Activated CD4-positive, CD25-positive, alpha-beta regulatory T cell (primary cell): ENCODE measurements at places on chromosomes 12 and 14.

DNA sequence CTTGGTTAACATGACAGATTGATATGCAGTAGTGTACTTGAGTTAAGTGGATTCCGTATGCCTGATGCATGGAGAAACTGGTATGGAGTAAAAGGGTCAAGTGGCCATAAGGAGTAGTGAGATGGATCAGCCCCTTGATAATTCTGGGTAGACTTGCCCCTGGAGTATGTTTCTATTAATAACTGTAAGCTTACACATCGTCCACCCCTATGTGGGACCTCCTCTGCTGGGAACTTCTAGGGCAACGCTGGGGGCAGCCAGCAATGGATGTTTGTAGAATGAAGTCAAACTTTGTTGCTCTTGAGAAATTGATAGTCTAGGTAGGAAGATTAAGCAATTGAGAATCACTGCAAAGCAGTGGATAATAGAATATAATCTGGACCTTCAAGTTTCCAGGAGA is 3.5 kb downstream of the C12orf75 start:
- DNase-seq, result no peak

DNA sequence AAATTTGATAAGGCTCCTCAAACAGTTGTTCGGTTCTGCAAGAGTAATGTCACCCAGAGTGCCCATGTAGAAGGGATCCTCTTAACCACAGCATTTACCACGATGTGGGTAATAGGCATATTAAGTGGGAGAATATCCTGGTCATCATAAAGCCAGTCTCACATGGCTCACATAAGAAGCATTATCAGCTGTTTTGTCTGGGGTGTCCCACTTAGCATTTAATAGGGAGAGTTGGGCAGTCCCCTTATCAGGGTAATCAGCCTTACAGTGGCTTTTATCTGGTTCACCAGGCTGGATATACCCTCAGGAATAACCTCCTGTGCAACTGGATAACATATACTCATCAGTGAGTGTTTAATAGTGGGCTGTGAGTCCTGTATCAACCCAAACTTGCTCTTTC is 12.9 kb upstream of the TMEM263 start:
- DNase-seq, result no peak

GRCh38 chr12:5571115-5571514 is 139.2 kb downstream of the NTF3 start:
- no peak for DNase-seq

DNA sequence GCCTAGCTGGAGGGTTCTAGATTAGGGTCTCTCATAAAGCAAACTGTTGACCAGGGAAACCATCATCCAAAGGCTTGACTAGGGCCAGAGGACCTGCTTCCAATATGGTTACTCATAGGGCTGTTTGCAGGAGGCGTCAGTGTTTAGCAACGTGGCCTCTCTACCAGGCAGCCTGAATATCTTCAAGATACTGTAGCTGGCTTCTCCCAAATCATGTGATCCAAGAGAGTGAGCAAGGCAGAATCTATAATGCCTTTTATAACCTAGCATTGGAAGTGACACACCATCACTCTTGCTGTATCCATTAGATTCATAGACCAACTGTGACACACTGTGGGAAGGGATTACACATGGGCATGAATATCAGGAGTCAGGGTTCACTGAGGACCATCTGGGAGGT is 17.3 kb downstream of the TPH2 start:
- DNase-seq, result no peak

DNA sequence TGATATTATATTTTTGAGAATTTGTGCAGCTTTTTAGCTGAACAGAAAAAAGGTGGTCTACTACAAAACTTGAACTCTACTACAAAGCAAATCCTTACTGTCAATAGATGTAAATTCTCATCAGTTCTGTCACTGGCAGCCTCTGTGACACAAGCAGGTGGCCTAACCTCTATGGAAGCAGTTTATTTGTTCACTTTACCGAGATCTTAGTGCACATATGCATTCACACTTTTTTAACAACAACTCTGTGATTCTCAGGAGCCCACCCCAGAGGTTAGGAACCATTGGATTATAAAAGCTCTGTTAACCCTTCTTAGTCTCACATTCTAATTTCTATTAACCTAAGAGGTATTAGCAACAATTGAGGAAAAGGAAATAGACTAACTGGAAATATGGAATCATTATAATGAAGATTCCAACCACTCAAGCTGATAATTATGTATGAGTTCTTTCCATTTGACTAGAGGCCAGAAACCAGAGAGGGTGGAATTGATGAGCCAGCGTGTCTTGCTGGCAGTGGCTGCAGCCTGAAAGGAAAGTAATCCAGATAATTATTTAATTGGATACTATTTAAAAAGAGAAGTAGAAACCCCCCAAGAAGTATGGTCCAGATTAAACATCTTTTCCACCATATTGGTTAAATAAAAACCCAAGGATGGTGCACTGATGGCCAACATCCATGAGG is 451.1 kb downstream of the TMEM117 start:
- DNase-seq, result no peak

GRCh38 chr12:88753707-88754106 is 173.4 kb upstream of the KITLG start:
- no peak for DNase-seq

DNA sequence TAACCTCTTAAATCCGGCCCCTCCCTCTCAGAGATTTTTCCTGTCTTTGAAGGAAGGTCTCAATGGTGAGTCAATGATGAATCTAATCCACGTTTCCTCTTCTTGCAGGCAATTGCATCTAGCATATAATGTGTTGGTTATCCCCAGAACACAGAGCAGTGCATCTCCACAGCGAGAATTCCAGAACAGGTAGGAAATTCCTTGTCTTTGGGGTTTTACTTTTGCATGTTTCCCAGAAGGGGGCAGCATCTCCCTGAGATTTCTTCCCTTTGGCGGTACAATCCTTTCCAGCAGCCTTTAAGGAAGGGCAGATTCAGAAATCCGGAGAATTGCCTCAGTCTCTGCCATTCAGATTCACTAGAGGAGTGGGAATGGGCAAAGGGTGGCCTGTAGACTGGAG is 128.0 kb downstream of the KCNA5 start:
- no peak for DNase-seq

- DNase-seq, result no peak
Observed at GRCh38 chr14:105335735-105336476, 21.4 kb downstream of the PACS2 start.

DNA sequence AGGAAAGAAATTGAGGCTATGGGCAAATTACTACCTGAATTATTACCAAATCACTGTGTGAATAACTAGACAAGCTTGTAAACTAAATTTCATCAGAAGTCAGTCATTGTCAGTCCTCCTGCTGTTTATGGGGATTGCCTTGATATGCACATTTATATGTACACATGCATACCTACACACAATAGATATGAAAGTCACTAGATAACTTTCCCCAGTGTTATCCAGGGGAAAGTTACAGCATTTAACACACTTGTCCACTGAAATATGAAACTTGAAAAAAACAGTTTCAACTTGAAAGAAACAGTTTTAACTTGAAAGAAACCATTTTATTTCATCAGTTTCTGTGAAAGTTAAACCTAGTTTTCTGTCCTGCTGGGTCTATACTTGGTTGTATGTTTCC is 199.6 kb downstream of the SLC2A13 start:
- DNase-seq, result no peak

- DNase-seq, result no peak
Observed at GRCh38 chr12:132427999-132428935, 61.7 kb upstream of the FBRSL1 start.

DNA sequence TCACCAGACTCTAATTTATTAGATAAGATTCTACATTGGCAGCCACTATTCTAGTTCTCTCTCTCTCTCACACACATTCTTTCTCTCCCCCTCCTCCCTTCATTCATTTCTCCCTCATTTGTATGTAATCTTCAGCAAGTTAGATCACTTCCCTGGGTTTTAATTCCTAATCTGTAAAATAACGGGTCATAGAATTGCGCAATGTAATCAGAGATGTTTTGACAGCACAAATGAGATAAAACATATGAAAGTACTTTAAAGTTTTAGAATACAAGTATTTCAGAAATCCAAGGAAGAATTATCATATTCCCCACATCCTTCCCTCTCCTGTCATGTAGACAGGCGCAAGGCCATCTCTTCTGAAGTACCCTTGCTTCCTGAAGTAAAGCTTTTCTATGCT is 21.7 kb downstream of the STYK1 start:
- no peak for DNase-seq

- no peak for DNase-seq
Observed at GRCh38 chr12:98763656-98764055, 118.6 kb downstream of the APAF1 start.

DNA sequence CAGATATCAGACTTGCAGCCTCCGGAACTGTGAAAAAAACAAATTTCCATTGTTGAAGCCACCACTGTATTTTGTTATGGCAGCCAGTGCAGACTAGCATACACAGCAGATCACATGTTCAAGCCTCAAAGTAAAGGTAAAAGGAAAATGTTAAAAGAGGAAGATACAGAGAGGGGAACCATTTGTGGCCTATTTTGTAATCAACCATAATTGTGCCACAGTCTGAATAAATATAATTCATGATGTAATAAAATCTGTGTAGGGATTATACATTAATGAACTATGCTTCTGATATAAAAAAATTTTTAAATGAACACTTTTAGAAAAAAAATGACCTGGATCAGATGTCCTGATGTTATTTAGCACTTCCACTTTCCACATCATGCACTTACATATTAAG is 79.6 kb downstream of the SLC16A7 start:
- no peak for DNase-seq

DNA sequence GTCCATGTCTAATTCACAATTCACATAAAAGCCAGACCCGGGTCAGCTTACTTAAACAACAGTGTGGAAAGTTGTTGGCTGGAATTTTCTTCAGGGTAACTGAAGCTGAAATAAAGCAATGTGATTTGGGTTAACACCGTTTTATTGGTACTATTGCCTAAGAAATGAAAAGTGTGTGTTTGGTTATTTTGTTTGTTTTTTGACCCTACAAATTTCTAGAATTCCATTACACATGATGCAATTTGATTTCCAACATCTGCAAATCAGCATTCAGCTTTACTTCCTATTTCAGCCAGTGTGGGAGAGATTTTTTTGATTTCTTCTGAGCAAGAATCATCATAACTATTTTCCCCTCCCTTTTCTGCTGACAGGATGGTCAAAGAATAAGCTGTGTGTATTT is 45.7 kb upstream of the CLMN start:
- no peak for DNase-seq
